ENCODE measurements at places on chromosomes 3 and 15. TPM values are rescaled to one million over a fixed set of nuclear protein-coding genes. Genes with fewer than 3 reads are reported as not detected.

DNA sequence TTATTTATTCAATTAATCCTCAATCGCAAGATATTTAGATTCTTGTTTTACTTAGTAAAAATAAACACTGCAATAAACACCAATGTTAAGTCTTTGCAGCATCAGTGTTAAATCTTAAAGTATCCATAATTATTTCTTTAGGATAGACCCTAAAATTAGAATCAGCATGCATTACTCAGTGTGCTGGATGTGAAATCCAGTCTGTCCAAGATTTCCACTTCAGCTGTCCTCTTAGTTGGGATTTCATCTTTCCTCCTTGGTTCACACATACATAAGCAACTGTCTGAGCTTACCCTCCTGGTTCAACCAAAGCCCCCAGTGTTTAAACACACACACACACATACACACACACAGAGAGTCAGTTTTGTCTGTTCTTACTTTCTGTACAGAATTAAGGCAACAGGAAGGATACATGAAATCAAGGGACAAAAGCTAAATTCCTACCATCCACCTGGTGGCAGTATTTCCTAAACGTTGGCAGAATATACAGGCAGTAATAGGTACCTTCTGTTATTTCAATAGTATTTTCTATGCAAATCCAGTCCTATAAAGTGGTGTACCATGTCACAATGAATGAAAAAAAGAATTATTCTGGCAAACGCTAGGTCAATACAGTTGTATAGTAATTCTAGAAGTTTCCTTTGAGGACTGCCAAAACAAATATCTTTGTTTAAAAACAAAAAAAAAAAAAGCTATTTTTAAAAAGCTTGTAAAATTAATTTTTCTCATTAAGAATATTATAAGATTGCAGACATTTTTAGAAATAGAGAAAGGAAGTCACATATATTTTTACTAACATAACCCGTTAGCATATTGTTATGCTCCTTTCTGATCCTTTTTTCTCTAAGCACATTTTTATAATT lies 27.3 kb upstream of the DMXL2 start:
- DNase-seq = no peak
- H3K27me3 ChIP-seq = no peaks in the 10 kb centered on the region
- H3K27ac ChIP-seq = no peak overlapping the region
- no peaks in the 10 kb centered on the region for H3K4me1 ChIP-seq

- no peaks in the 10 kb centered on the region for H3K36me3 ChIP-seq
- H3K27me3 ChIP-seq = no peaks in the 10 kb centered on the region
- no peak overlapping the region for H3K4me3 ChIP-seq
- DNase-seq = no peak
- no peaks in the 10 kb centered on the region for H3K4me1 ChIP-seq
- no peak overlapping the region for H3K27ac ChIP-seq
Measured at GRCh38 chr3:115706311-115706829, 83.1 kb downstream of the GAP43 start.

GRCh38 chr3:8899876-8900460 lies 63.3 kb downstream of the RAD18 start:
- no peaks in the 10 kb centered on the region for H3K27me3 ChIP-seq
- no peak for DNase-seq
- no peak overlapping the region for H3K27ac ChIP-seq
- H3K4me1 ChIP-seq = no peaks in the 10 kb centered on the region
- no peak overlapping the region for H3K4me3 ChIP-seq

DNA sequence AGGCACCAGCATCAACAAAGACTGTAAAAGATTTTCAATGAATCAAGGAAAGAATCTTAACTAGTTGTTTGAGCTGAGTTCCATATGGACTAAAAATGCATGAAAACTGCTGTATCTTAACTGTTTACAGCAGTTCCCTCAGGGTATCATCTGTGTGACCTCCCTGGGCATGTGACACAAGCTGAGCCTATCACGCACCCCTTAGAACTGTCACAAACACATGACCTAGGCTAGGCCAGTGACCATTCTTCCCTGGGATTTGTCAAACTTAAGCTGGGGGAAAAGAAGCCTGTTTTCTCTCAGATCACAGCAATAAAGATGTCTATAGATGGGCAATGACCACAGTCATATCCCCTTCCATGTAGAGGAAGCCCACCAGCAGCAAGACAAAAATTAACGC lies 35.7 kb downstream of the IGF2BP2 start:
- no peak overlapping the region for H3K27ac ChIP-seq
- DNase-seq = no peak
- no peak overlapping the region for H3K4me3 ChIP-seq

GRCh38 chr3:40969756-40970466 lies 229.4 kb upstream of the CTNNB1 start:
- no peaks in the 10 kb centered on the region for H3K36me3 ChIP-seq
- H3K27me3 ChIP-seq = no peaks in the 10 kb centered on the region
- no peak overlapping the region for H3K27ac ChIP-seq
- DNase-seq = no peak

Gene EHD4
- total RNA-seq = 3.9 TPM

Gene CGNL1
- total RNA-seq = 0.78 TPM

Gene MESP1
- total RNA-seq = 5.7 TPM
